DMS53 (cell line): ENCODE measurements at places on chromosomes 5 and 9.
A peak's percentile ranks its signal among the peaks of the same experiment; 100 is the strongest.

- no peak for DNase-seq
Observed at GRCh38 chr5:159405611-159406031, 75.3 kb upstream of the IL12B start.

DNA sequence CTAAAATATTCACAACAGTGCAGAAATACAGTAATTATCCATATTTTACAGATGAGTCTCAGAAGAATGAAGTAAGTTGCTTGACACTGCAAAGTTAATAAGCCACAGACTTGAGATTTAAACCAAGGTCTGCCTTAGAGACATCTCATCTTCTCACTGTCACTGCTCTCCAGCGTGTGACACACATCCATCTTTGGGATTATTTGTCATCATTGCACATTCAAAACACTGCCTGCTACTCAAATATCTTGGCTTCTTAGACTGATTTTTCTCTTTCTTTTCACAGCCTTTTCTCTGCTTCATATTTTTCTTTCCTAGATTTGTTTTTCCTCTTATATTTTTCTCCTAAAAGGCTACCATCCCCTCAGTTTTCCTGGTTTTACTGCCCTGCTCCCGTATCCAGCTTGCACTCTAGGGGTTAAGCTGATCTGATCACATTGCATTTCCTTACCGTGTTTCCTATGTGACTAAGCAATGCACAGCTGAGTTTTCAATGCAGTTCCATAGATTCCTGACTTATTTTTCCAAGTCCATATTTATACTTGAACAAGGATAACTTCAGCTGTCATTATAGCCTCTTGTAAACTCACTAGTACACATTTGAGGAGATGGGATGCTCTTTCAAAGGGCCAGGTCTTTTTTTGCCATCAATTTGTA lies 353.0 kb downstream of the PLK2 start:
- no peak for DNase-seq

- no peak for DNase-seq
Observed at GRCh38 chr5:33840927-33841547, 50.8 kb downstream of the ADAMTS12 start.

DNA sequence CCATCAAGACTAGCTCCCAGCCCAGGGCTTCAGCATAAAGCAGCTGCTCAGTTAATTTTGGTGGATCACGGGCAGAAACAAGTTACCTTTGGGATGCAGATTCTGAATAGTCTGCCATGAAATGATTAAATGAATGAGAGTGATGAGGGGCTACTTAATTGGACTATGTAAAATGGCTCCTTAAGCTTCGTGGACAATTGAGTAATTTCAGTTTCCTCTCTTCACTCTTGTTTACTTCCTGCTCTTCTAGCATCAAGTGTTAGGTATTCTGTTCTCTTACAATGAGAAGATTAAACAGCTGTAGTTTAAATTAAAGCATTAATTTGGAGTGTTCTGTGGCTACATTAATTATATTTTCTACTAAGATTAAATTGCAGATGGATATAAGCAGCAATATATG lies 28.1 kb downstream of the PIK3R1 start:
- DNase-seq, result peak; percentile 14

DNA sequence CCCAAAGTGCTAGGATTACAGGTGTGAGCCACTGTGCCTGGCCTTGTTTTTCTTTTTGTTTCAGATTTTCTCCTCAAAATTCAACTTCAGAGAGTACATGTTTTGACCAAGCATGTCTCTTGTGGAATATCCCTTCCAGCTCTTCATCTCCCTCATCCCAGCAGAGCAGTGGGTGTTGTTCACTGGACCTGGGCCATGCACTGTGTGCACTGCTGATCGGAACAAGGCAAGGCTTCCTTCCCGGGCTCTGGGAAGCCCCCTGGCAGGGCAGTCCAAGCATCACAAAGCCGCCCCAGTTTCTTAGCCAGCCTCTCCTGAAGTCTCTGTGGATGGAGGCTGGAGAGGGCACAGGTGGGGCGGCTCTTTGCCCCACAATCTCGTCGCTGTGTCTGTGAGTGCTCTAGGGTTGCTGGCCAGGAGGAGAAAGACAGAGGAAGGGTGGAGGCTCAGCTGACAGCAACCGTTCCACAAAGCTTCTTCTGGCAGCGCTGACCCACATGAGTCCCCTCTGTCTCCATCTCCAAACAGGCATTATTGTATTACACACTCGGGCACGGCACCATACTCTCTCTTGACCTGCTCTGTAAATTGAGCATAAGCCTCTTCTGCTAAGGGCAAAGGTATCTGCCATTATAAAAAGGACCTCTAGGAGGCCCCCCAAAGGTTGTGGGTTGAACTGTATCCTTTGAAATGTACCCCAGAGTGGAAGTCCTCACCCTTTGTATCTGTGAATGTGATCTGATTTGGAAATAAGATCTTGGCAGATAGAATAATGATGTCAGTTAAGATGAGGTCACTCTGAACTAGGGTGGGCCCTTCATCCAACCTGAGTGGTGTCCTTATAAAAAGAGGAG lies 89.6 kb downstream of the TARS1 start:
- DNase-seq, result no peak

- no peak for DNase-seq
Observed at GRCh38 chr5:116091416-116091815, 6.6 kb downstream of the COMMD10 start.

DNA sequence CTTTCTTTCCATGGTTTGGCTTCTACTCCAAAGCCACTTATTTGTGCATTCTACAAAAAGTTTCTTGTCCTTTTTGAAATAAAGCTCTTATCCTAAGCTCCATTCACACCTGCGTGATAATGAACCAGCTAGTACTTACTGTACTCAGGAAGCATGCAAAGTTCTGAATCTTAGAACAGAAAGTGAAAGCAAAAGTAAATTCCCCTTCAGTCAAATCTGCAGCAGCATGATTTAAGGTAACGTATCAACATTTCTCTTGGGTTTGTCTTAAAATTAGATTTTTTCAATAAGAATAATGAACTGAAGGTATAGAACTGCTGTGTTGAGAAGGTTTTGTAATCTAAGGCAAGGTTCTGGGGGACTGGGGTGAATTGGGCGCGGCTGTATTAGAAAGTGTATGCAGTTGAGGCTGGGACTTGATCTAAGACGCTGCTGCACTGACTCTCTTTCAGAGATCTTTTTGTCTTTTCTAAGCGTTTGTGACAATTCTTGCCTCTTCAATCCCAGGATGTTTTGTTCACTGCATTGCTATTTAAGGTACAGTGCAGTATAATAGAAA lies at the start of gene ERAP2:
ERAP2 (plus strand) TSS at position 209 of the 559 bp plus-strand sequence. CDS start 3,186 bp downstream, outside the sequence.
- peak; percentile 70 for DNase-seq

DNA sequence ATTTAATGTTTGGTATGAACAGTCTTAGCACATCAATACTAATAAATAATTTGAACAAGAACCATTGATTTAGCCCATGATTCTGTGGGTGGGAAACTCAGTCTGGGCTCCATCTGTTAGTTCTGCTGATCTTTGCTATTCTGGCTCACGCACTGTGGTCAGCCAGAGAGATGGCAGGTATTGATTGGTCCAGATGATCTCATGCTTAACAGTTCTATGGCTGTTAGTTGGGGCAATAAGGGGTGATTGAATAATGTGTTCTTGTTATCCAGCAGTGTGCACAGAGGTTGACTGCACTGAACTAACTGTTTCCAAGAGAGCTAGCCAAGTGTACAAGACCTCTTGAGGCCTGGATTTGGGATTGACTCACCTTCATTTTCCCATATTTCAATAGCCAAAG lies 824.3 kb downstream of the SEMA5A start:
- DNase-seq, result no peak

DNA sequence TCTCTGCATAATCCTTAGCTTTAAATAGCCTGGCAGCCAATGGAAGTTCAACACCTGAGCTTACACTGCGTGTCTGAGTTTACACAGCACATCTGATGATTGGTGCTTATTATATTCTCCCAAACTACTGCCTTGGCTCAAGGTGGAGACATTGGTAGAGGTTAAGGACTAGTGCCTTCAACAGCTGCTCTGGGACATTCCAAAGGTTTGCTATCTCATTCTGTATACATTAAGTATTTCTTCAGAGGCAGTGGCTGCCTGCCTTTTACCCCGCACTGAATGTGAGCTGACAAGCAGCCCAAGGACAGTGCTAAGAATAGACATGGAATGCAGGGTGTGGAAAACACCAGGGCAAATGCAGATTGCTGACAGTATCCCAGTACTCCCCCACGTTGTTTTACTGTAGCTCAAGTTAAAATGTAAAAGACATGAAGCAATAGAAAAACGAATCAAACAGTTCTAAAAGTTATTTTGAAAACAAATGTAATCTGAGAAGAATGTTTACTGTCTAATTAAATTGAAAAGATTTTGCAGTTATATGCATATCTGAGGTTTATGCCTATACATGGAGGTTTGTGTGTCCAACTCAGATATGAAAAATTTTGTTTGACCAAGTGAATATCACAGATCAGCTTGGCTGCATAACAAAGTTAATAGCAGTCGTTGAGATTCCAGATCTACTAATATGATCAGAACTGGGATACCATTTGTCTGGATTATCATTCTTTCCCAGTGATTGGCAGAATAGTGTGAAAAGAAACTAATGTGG lies 1.8 kb downstream of the HSPB3 start:
- DNase-seq, result no peak

DNA sequence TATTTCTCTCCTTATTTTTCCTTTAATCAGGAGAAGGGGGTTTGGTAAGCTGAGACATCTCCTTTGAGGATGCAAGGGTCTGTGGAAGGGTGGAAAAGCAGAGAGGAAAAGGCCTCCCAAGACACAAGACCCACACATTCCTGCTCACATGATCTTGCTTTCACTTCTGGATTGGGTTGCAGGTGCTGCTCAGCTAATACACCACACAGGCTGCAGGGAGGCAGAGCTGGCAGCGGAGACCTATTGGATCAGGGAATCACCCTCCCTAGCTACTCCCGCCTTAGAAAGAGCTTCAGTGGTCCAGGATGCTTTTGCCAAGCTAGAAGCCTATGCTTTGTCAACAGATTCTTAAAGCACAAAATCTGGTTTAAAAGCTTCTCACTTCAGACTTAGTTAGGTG lies 87.6 kb upstream of the IL33 start:
- no peak for DNase-seq

GRCh38 chr9:86494644-86495111 lies 140.5 kb upstream of the TUT7 start:
- DNase-seq, result no peak

- no peak for DNase-seq
Observed at GRCh38 chr9:129201866-129202265, 23.8 kb upstream of the IER5L start.

- DNase-seq, result no peak
Observed at GRCh38 chr5:90251447-90251846, 158.1 kb downstream of the CETN3 start.

GRCh38 chr5:134463991-134464760 lies 52.5 kb upstream of the CDKN2AIPNL start:
- no peak for DNase-seq

GRCh38 chr5:402615-403359 lies 40.2 kb upstream of the EXOC3 start:
- DNase-seq, result no peak

GRCh38 chr5:76526950-76527583 lies 96.1 kb downstream of the F2RL2 start:
- DNase-seq, result no peak

DNA sequence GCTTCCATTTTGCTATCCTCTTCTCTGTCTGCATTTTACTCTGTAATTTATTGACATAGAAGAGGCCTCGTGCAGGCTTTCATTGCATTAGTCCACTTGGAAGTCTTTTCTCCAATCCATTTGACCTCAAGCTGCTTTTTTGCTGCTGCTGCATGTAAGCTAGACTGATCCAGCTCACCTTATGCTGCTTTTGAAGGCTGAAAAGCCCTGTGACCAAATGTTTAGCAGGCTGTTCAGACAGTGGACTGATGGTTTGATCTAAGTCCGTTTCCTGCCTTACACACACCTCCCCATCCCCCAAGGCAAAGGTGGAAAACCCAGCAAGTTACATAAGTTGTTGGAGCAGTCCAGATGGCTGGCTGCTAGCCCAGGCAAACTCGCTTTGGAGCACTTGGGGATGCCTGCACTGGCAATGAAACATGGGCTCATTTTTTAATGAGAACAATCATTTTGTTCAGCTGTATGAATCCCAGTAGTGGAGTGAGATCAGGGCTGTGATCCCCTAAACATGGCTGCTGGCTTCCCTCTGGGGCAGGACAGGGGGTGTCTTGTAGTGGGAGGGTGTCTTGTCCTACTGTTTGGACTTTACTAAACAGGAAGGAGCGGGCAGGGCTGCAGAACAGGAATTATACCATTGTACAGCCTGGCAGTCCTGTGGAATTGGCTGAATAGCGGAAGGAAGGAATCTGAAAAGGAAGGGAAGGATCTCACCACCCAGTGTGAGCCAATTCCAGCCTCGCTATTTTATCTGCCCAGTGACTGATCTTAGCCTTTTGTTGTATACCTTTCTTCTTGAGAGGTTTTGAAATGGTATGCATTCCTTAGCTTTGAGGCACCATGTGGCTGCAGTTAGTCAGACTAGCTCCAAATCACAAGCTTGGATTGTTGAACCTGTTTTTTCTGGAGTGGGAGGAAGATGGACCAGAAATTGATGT lies 212.0 kb downstream of the ARHGAP26 start:
- DNase-seq, result peak; percentile 87

DNA sequence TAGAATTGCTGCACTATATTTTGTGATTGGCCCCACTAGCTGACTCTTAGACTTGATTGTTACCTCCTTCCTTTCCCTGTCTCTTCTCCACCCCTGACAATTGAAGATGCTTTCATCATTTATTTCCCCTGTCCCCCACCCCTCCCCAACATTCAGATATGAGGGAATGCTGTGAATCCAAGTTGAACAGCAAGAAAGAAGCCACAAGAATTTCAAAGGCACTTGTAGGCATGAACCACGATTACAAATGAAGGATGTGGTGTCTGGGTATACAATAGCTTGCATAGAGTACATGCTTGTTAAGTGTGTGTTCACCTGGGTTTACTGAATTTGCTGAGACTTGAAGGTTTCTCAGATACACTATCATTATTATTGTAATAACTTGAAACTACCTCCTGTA lies 78.3 kb upstream of the TRIO start:
- DNase-seq, result no peak

GRCh38 chr9:107409581-107410389 lies 79.8 kb downstream of the KLF4 start:
- no peak for DNase-seq

- peak; percentile 16 for DNase-seq
Observed at GRCh38 chr9:124140941-124141568, 116.7 kb upstream of the NEK6 start.

DNA sequence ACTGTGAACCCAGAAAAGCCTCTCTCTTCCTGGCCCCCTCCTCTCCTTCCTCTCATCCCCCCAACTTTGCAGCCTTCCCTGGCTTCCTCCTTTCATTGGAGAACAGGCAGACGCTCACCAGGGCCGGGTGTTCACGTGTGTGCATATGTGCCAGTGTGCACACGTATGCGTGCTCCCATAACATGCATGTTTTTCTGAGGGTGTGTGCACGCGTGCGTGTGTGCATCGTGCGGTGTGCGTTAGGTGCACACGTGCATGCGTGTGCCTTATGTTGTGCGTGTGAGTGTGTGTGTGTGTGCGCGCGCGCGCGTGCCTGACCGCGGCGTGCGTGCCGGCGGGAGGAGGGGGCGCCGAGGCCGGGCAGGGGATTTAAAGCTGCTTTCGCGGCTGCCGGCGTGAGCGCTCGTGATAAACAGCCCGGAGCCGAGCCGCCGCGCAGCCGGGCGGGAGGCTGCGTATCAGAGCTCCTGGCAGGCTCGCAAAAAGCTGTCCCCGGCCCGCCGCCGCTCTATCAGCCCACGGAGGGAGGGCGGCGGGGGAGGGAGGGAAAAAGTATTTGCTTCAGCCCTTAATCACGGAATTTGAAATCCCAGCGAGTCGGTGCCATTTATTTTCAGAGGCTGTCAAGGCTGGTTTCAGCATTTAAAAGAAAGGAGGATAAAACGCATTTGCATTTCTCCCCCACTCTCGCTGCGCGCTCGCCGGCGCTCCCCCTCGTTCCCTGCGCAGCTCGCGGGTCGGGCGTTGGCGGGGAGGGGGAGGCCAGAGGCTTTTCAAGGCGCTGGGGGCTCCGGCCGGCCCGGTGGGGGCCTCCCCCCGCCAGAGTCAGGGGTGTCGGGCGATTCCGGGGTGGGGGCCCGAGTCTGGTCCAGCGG lies 183.9 kb downstream of the C9orf50 start:
- DNase-seq, result peak; percentile 78
